Coronary artery (tissue), 2 donors: ENCODE measurements at places on chromosomes 12 and 14.

DNA sequence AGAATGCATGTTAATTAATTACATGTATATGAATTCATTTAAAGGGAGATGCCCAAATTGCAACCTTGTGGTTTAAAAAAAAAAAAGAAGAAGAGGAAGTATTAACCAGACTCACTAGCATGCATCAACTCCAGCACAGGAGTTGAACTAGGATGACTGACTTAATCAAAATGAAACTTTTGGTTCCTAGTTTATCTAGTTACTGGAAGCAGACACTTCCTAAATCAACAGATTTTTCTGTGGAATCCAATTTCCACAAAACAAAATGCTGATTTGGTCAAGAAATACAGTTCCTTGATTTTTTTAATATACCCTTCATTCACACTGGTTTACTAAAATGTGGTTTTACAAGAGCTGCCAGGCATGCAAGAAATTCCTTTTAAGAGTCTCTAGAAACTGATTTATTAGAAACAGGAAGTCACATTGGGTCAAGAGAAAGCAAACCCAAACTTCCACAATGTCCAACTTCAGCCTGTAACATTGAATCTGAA is 41.6 kb downstream of the ITPR2 start:
- no peak for DNase-seq

- no peak for DNase-seq
Observed at GRCh38 chr14:100138082-100138787, 21.2 kb downstream of the DEGS2 start.

DNA sequence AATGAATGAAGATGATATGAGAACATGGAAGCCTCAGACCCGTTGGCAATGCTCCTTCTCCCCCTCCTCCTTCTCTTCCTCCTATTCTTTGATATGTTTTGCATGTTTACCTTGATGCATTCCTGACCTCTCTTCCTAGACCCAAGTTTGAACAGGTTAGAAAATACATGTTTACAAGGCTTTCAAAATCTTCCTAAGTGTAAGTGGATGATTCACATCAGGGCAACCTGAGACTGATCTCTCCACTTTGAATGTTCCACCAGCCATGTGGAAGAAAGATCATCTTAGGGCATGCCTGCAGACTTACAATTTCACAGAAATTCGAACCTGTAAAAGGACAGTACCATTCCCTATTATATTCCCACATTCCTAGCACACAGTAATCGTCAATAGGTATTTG is 18.0 kb upstream of the LDHB start:
- DNase-seq, result no peak

- DNase-seq, result no peak
Observed at GRCh38 chr14:102581193-102581592, 11.3 kb upstream of the RCOR1 start.

DNA sequence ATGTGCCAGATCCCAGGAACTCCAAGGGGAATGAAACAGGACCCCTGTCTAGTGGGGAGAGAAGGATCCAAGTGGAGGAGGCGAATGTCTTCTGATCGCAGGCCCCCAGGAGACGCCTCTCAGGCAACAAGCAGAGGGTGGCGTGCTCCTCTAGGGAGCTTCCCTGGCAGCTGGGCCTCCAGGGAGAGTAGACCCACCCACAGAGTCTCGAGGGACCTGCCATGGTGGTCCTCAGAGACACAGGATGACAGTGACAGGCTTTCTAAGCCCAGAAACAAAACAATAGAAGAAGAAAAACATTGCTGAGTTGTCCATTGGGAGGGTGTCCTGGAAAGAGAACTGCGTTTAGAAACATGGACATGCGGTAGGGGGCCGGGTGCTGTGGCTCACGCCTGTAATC is 140.6 kb upstream of the MAP1LC3B2 start:
- DNase-seq, result no peak

- DNase-seq, result no peak
Observed at GRCh38 chr12:69935651-69936100, 110.6 kb downstream of the MYRFL start.

DNA sequence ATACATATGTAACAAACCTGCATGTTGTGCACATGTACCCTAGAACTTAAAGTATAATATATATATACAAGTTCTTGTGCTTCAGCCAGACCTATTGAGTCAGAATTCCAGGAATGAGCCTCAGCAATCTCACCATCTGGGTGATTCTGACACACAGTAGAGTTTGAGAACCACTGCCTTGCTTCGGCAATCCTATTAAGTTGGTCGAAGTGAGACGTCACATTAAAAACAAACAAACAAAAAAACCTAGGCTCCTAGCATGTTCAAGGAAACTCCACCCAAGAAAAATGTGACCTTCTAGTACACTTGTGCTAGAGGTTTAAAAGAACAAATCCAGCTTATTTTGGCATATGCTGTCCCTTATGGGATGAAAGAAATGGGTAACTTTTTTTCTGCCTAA is 115.8 kb downstream of the SINHCAF start:
- no peak for DNase-seq

DNA sequence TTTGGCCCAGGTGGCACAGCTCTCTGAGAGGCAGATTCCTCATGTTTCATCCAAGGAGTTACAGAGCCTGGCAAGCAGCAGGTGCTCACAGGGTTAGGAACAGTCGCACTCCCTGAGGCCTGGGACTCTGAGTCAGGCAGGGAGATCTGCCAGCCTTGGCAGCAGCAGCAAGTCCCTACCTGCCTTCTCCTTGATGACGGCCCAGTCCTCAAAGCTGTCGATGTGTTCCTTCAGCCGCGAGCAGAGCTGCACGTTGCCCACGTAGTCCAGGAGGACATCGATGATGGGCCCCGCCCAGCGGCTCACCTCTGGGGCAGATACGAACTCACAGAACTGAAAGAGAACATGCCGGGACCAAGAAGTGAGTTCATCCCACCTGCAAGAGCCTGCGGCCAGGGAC is 10.4 kb downstream of the FAM181A start:
- no peak for DNase-seq

GRCh38 chr12:89352242-89352491 is 134 bp downstream of the DUSP6 start:
- DNase-seq, result no peak

DNA sequence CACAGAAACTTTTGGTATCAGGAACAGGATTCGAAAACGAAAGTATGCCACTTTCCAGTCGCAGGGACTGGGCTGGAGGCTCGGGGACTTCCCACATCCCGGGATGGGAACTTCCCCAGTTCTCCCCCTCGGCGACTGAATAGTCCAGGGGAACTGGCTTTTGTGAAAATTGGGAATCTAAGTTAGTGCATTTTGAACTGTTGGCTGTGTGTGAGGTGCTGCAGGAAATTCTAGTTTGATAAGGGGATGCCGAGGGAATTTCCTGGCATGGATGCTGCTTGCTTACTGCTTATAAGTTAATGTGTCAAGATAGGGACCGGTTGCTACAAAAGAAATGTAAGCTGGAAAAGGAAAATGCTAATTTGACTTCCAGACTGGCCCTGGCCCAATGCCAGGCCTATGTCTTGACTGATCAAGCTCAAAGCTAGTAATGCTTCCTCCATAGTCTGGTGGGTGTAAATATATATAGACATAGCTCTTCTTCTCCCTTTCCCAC is 73.4 kb upstream of the EIF5 start:
- DNase-seq, result no peak

DNA sequence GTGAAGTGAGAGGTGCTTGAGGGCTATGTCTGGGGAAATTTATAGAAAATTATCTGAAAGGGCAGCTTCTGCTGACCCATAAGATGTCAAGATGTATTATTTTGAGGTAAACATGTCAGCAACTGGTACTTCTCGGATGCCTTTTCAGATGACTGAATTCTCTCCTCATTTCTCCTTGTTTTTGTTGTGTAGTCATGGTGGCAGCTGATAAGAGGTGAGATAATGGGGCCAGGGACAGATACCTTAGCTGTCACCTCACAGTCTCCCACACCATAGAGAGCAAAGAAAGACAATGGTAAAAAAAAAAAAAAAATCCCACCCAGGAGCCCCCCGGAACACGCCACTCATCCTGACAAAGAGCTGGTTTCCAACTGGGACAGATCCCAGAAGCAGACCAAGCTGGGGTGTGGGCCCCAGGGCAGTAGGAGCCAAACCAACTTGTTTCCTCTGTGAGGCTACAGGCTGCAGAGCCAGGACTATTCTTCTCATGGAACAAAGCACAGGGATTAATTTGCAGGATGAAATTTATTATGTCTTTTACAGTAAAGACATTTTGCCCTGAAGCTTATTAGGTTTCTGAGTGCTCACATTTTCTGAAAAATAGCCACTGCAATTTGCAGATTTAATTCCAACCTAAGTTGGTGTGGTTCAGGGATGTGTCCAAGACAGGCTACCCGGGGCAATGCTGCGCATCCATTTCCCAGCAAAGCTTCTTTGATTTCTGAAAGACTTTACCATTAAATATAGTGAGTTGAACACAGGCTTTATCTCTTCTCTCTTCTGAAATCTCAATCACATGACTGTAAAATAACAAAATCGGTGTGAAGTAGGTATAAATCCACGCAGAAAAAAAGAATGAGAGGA is 52.2 kb downstream of the NDUFA12 start:
- DNase-seq, result no peak

GRCh38 chr14:77324816-77325745 is 4.2 kb downstream of the GSTZ1 start:
- DNase-seq, result no peak

DNA sequence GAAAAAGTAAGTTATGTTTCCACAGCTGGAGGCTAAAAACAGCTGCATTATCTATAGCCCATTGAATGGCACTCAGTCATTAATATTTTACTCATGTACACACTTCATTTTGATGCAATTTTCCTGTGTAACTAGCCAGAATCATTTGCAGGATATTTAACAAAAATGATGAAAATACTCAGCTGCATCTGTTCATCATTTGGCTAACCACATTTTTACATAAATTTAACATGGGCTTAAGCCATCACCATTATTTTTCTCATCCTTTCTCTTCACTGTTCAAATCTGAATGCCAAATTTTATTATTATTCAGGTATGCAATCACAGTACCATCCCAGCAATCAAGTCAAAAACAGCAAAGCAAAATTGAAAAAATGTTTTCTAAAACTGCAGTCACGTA is 41.8 kb downstream of the ATXN7L3B start:
- DNase-seq, result no peak
